ENCODE measurements at places on chromosomes 11 and 22.

- no peak for DNase-seq
These were observed 58.9 kb downstream of the MYEOV start for GRCh38 chr11:69352715-69353319.

DNA sequence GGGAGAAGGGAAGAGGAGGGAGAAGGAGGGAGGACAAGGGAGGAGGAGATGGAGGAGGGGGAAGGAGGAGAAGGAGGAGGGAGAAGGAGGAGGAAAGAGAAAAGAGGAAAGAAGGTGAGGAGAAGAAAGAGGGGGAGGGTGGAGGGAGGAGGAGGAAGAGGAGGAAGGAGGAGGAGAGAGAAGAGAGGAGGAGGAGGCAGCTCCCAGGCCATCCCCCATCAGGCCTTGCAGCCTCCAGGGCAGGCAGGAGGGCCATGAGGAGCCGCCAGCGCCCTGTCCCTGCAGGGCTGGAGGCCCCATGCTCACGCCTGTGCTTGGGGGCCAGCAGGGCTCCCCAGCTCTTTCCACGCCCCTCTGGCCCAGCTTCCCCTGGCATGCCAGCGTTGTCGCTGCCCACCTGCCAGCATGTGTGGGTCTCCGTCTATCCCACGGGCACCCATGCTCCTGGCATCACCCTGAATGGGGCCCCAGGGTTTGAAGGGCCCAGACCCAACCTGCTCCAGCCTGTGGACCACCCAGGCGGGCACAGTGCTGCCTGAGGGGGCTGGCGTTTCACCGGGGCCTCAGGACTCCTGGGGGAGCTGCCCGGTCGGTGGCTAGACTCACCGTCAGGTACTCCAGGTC, 5.2 kb downstream of the TSPAN32 start:
- DNase-seq = no peak

- DNase-seq = no peak
These were observed 32.1 kb downstream of the A4GALT start for GRCh38 chr22:42688241-42689211.

- no peak for DNase-seq
These were observed 3.5 kb upstream of the POU2F3 start for GRCh38 chr11:120236169-120237107.

DNA sequence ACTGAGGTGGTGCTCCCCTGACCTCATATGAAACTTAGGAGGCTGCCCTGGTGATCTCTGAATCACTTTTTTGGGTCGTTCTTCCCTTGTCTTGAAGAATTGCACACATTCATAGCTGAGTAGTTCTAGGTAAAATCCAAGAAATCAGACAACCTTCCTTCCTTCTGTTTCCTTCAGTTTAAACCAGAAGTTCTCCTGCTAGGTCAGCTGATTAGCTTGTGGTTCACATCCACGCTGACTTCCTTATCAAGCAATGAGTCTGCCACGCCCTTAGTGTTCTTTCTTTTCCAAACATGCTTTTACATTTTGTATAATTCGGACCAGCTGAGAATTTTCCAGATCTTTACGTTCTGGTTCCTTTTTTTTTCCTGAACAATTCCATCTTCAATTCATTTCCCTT, 892.8 kb downstream of the NTM start:
- DNase-seq = no peak

- no peak for DNase-seq
These were observed 76.9 kb upstream of the TRIM77 start for GRCh38 chr11:89633135-89633705.

DNA sequence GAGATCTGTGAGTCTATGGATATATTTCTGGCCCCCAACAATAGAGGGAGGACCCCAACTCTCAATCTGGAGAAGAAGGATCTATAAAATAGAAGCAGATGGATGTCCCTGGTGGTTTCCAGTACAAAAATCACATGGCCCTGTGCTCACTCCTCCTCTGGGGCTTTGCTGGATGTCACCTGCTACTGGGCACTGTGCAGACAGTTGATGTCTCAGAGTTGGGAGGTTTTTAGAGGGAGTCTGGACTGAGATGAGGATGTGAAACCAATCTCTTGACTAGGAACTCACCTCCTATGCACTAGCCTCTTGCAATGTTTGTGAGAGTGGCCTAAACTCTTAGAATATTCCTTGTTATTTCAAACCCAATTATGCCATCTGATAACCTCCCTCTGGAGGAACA, 107.2 kb downstream of the SCN3B start:
- no peak for DNase-seq

DNA sequence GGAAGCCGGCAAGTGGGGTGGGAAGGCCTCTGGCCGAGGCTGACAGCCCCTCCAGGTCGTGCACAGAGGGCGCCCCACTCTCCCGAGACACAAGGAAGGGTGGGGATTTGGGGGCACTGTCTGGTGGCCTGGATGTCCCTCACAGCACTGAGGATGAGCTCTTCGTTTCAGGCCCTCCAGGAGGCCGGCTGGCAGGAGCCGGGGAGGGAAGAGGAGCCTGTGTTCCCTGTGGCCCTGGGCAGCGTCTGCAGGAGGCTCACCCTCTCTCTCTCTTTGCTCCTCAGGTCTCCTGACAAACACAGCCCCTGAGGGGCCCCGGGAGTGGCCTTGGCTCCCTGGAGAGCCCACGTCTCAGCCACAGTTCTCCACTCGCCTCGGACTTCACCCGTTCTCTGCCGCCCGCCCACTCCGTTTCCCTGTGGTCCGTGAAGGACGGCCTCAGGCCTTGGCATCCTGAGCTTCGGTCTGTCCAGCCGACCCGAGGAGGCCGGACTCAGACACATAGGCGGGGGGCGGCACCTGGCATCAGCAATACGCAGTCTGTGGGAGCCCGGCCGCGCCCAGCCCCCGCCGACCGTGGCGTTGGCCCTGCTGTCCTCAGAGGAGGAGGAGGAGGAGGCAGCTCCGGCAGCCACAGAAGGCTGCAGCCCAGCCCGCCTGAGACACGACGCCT, 1078.0 kb downstream of the BRD1 start:
- no peak for DNase-seq

DNA sequence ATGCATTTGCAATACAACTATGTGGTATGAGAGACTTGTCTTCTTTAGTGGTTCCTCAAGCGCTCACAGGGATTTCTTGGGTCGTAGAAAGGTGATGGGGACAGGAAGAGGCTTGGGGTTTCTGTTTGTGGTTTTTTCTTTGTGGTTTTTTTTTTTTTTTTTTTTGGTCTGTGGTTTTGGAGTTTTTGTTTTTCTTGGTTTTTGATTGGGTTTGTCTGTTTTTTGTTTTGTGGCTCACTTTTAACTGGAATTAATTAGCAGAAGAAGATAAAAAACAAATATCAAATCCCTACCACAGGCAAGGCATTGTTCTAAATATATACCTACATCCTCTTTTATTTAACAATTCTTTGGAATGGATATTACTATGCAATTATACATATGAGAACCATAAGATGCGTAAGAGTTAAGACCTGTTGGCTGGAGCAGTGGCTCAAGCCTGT, 5.5 kb downstream of the TTC28 start:
- DNase-seq = peak; percentile 40

- no peak for DNase-seq
These were observed 22.3 kb downstream of the DDX6 start for GRCh38 chr11:118768690-118769089.

DNA sequence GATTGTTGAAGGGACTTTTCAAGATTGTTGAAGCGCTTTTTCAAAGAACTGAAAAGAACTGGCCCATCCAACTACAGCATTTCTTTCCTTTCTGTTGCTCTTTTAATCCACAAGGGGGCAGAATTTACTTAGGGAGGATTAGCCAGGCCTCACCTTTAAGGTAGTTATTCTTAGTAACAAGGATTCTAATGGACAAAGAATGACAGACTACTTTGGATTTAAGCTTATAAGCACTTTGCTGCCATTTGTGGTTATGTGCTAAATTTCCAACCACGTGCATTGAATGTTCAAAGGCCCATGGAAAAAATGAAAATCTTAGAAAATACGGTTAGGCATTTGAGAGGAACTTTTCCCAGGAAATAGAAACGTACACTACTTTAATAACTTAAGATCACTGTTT, 49.5 kb upstream of the HSPA8 start:
- DNase-seq = no peak

- DNase-seq = no peak
These were observed 806 bp downstream of the ARAP1 start for GRCh38 chr11:72751116-72752087.

- no peak for DNase-seq
These were observed 51.2 kb downstream of the MRTFA start for GRCh38 chr22:40585310-40585751.

- no peak for DNase-seq
These were observed 48.1 kb upstream of the ME3 start for GRCh38 chr11:86720546-86720945.

DNA sequence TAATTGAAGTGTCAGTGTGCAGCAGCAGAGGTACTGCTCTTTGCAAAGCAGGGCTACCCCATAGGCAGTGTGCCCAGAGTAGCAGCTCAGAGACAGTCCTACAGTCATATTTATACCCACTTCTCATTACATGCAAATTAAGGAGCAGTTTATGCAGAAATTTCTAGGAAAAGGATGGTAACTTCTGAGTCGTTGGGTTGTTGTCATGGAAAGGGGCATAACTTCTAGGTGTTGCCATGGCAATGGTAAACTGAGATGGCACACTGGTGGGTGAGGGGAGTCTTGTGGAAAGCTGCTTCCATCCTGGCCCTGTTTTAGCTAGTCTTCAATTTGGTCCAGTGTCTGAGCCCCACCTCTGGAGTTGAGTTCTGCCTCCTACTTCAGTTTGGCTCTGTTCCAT, 77.4 kb downstream of the MN1 start:
- no peak for DNase-seq

- no peak for DNase-seq
These were observed 118.5 kb downstream of the KCNQ1OT1 start for GRCh38 chr11:2581151-2581930.

GRCh38 chr11:396948-397548, 3.0 kb downstream of the PKP3 start:
- peak; percentile 46 for DNase-seq

DNA sequence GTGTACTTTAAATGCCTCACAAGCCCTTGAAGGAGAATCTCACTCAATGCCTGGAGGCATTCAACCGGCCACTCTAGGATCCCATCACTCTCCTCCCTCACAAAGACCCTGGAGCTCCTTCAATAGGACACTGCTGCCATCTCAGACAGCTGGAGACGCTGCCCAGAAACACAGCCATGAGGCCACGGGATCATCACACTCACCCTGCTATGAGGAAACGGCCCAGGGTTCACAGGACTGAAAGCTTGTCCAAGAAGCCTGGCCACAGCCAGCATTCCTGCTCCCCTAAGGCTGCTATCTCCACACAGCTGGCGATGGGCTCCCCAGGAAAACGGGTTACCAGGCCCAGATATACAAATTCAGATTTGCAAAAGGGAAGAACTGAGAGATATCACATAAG, 13.2 kb downstream of the CARS1 start:
- DNase-seq = no peak

- DNase-seq = no peak
These were observed 19.2 kb downstream of the SLC43A1 start for GRCh38 chr11:57496109-57496820.

- no peak for DNase-seq
These were observed 4.7 kb downstream of the PLAAT3 start for GRCh38 chr11:63609536-63609935.

DNA sequence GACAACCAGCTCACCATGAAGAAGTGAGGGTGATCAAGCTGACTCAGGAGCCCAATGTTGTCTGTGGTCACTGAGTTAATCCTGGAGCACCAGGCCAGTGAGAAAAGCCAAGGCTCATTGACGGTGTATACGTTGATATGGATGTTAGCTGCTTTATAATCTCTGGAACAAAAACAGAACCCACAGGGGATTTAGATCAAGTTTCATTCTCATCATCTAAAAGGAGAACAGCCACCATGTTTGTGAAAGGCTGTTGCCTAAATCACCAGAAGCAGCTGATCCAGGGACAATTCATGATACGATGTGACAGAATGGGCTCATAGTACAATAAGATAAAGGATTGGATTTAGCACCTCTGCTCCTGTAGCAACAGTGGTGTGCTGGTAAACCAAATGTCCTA, 68.5 kb downstream of the GDPD4 start:
- DNase-seq = no peak

GRCh38 chr22:43018615-43019014, 3.7 kb upstream of the PACSIN2 start:
- no peak for DNase-seq

DNA sequence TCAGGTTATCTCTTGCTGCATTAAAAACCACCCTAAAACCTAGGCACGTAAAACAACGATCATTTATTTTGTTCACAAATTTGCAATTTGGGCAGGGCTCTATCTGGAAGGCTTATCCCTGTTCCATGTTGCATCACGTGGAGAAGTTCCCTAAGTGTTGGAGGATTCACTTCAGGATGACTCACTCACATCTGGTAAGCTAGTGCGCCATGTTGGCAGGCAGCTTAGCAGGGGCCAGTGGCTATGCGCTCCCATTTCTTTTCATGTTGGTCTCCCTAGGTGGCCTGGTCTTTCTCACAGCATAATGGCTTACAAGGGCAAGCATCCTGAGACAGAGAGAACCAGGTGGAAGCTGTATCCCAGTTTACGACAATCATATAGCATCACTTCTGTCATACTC, 226.8 kb downstream of the BLID start:
- DNase-seq = no peak

GRCh38 chr22:30864441-30865420, 103.8 kb downstream of the MORC2 start:
- no peak for DNase-seq

GRCh38 chr11:65911682-65912568, 6.9 kb downstream of the C11orf68 start:
- DNase-seq = no peak

Measured in effector memory CD8-positive, alpha-beta T cell (primary cell).